ENCODE measurements at places on chromosomes 5 and 9.

DNA sequence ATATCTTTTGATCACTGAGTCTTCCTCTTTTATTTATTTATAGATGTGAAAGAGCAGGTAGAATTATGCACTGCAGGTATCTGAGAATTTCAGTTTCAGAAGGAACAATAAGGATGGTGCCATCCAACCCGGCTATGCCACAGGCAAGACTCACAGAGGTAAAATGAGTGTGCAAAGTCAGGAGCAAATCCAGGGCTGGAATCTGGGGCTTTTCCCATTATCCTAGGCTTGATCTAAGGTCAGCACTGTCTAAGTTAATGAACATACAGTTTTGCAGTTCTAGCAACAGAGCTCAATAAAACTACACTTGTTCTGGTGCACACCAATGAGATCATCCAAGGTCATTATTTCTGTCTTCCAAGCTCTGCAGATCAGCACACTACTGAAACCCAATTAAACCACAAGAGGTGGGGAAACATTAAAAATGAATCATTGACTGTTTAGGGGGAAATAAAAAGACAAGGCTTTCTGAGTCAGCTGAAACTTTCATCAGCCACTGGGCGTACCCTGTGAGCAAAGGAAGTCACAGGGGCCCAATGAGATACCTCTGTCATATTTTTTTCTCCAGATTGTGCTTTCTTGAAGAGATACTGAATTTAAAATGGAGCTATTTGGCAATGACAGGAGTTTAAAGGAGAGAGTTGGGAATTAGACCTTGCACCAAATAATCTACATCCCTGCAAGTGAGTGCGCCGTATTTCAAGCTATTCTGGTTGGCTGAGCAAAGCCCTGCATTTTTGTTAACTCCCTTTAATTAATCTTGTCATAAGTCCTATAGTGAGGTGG lies 662.2 kb upstream of the ZNF608 start:
- peak; percentile 89 for DNase-seq

DNA sequence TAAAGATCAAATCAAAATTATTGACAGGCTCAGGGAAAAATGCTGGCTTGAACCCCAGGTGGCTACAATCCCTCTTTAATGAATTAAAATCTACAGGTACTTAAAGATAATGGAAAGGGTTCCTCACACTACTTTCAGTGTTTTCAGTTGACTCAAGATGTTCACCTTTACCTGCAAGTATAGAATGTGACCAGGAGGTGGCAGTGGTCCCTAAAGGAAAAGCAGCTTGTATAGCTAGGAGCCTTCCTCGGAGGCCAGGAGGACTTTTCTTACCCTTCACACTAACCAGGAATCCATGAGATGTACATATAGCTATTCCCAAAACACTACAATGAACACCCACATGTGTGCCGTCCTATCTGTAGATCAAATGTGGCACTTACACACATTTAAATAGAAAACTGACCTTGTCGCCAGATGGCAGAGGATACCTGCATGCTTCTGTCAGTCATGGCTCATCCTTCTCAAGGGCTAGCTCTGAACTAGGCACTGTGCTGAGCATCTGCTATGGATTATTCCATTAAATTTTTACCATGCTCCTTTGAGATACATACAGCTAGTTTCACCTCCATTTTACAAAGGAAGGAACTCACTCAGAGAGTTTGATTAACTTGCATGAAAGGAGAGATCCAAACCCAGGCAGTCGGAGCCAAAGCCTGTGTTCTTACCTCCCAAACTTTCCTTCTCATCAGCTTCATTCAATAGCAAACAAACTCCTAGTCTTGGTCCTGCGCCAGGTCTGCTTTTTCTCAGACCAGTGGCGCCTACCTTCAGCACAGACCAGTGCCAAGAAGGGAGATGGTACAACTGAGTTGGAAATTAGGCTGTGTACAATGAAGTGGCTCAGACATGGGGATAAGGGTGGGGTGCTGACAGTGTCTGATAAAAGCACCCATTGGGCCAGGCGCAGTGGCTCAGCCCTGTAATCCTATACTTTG lies 24.5 kb downstream of the C9orf152 start:
- DNase-seq: no peak

GRCh38 chr5:9316733-9317132 lies 229.1 kb downstream of the SEMA5A start:
- no peak for DNase-seq

- peak; percentile 98 for DNase-seq
Observed at GRCh38 chr5:33272288-33272687, 168.5 kb upstream of the TARS1 start.

GRCh38 chr5:130514984-130515690 lies 610.9 kb downstream of the CHSY3 start:
- DNase-seq: peak; percentile 77

DNA sequence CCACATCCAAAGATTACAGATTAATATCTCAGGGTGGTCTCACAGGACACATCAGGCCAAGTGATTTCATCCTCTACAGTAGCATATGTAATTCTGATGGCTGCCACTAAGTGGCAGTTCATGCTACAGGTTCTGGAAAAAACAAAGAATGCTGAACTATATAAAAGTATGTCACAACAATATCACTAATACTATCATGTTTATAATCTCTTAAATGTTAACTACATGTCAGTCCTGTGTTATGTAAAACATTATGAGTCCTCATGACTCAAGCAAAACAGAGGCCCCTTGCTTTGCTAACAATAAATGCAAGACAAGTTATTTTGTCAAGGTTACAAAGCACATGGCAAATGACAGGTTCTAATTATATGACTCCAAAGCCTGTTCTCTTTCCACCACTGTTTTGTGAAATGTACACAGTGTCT lies 233.2 kb downstream of the FBXL17 start:
- no peak for DNase-seq

- no peak for DNase-seq
Observed at GRCh38 chr9:113738496-113738892, 137.6 kb upstream of the ZNF618 start.

DNA sequence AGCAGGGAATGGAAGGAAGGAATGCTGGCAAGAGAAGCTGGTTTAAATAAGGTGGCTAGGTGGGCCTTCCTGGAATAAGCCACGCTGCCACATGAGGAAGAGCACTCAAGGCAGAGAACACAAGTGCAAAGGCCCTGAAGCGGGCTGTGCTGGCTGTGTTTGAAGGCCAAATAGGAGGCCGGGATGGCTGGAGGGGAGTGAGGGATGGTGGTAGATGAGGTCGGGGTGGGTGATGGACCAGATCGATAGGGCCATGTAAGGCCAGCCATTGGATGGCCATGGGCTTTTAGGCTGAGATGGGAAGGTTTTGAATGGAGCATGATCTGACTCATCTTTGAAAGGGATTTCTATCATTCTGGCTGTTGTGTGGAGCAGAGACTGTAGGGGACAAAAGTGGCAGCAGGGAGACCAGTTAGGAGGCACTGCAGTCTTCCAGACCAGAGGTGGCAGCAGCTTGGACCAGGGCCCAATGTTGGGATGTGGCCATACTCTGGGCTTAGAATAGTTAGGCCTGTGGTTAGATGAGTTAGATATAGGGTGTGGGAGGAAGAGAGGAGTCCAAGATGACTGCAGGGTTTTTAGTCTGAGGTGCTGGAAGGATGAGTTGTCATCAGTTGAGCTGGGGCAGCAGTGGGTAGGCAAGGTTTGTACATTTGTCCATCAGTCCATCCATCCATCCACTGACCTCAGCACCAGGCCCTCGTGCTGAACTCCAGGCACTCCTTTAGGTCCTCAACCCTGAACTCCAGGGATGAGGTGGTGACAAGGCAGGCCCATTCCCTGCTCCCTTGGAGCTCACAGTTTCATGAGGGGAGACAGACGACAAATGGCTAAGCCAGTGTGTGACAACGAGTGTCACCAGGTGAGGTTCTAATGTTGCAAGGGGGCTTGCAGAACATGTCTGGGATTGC lies 30.3 kb downstream of the NDST1 start:
- DNase-seq: no peak

GRCh38 chr9:107138261-107138992 lies 144.7 kb upstream of the RAD23B start:
- DNase-seq: no peak

DNA sequence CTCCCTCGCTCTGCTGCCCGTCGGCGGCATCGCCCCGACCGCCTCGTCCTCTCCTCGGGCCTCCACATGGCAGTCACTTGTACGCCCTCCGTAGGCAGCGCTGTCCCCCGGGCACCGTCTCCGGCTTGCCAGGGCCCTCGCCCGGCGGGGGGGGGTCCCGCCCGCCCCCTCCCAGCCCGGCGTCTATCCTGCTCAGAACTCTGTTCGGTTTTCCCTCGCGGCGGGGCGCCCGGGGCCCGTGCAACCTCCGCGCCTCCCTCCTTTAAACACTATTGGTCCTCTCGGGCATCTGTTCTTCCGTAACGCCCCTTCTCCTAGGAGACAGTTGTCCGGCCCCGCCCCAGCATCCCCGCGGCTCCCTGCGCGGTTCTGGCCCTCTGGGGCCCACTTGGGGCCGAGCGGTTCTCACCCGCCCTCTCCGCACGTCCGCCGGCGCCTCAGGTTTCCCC lies 831 bp downstream of the ODF2 start:
- DNase-seq: peak; percentile 39

GRCh38 chr9:24045150-24045549 lies 219.1 kb upstream of the ELAVL2 start:
- no peak for DNase-seq

DNA sequence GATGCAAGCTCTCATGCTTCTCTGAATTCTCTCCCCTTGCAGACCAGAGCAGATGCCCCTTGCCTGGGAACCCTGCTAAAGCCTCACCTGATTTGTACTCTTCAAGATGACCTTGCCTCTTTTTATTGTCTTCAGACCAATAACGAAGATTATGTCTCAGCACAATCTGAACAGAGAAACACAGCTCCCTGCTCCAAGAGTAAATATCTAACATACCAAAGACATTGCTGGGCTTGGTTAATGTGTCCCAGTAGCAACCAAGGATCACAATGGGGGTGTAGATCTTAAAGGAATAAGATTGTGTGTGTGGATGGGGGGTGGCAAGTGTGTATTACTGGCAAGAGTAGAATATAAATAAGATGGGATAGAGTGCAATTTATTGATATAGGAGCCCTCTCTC lies 67.6 kb upstream of the LHFPL2 start:
- DNase-seq: no peak

DNA sequence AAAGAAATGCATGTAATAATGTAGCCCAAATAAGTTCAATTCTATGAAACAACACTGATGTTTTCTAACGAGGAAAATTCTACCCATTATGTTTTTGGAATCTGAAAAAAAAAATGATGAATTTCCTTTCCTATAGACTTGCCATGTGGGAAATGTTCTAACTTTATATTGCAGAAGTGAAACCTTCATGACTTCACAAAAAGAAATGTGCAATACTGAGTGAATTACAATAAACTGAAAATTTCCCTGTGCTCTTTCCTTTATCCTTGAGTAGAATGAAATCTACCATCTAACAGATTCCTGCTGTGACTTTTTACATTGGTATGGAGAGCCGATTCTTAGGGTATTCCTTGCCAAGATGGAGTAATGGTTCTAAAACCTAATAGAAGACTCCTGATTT lies 1622.5 kb downstream of the MAT2B start:
- DNase-seq: no peak

GRCh38 chr9:131757549-131757948 lies 17.7 kb upstream of the RAPGEF1 start:
- no peak for DNase-seq

- DNase-seq: no peak
Observed at GRCh38 chr9:128905964-128906363, 14.8 kb upstream of the PHYHD1 start.

GRCh38 chr5:39648848-39649227 lies 224.1 kb upstream of the DAB2 start:
- no peak for DNase-seq

GRCh38 chr5:104569621-104570020 lies 1007.0 kb upstream of the NUDT12 start:
- DNase-seq: no peak

DNA sequence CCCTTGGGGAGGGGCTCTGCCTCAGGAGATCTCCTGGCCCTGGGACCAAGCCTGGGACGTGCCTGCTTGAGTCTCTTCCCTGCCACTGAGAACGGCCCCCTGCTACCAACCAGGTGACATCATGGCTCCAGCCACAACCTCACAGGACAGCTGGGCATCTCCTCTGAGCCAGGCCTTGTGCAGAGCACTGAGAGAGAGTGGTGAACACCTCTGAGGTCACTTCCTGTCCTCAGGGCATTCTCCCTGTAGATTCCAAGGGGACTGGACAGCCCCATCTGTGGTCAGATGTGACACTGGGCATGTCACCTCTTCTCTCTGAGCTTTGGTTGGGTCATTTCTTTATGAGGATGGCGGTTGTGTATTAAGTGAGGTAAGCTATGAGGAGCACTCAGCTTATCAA lies 172.0 kb downstream of the MELK start:
- DNase-seq: no peak

DNA sequence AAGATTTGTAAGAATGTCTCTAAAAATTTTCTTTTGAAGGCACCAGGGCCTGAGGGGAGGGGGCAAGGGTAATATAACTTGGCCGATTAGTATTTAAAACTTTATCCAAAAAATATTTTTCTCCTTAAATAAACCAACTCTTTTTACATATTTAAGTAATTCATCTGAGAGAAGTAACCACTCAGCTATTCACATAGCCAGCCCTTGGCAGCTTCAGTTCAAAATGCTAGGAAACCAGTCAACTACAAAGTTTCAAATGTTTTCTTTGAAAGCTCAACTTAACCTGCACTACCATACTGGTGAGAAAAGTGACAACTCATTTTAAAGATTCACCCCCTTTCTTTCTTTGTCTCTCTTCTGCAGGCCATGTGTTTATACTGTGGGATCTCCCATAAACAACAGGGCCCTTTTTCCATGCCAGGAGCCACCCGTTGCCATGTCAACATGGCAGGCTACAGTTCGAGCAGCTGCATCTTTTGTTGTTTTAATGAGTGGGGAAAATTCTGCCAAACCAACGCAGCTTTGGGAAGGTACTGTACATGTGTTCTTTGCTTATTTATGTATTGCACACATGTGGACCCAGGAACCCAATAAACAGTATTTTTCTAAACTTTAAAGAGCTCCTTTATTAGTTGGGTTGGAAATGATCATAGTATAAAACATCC lies 46.3 kb downstream of the AOPEP start:
- DNase-seq: no peak

DNA sequence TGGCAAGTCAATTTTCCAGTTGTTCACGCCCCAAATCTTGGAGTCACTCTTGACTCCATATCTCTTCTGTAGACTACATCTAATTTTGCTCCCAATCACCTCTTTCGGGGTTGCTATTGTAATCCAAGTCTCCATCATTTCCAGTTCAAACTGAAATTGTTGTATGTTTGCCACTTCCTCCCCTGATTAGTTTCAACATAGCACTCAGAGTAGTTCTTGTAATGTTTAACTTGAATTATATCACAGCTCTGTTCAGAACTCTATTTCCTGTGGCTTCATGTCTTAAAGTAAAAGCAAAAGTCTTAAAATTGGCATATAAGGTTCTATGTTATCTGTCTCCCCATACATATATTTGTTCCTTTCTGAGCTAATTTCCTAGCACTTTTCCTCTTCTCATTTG lies 348.5 kb upstream of the RIOK2 start:
- no peak for DNase-seq

DNA sequence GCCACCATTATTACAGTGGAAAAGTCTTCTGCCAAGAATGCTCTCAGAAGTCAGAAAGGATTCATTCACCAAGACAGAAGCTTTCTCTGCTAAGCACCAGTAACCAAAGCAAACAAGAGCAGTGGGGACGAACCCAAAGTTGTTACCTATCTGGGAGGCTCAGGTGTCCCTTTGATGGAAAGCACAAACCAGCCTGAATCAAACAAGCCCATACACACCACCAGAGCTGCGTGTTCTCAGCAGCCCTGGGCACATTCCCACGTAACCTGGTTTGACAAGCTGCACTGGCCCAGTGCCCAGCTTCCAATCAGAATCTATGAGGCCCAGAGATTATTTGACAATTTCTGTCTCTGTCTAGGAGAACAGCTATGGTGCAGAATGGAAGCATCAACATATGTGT lies 252.6 kb downstream of the ACTL7B start:
- DNase-seq: no peak

Data from HS-5 (cell line).